Left ventricle myocardium superior (tissue), 1 donor: ENCODE measurements at places on chromosomes 16 and 17. TPM values are rescaled to one million over a fixed set of nuclear protein-coding genes. Genes with fewer than 3 reads are reported as not detected.

DNA sequence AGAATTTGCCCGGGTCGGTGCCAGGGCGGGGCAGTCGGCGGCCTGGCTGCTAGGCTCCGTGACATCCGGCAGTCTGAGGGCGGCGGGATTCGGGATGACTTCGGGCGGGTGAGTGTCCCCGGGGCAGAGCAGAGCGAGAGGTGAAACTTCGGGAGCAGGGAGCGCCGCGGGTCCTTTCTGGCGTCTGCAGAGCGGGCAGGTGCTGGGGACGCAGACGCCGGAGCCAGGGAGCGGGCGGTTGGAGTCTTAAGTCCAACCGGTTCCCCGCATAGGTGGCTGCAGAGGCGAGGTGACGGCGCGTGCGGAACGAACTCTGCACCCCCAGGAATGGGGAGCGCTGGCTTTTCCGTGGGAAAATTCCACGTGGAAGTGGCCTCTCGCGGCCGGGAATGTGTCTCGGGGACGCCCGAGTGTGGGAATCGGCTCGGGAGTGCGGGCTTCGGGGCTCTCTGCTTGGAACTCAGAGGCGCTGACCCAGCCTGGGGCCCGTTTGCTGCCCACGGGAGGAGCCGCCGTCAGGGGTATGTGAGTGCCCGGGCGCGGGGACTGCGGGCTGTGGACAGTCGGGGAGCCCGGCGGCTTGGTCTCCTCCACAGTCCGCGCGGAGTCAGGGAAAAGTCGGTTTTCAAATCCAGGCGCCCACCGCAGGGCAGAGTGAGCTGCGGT is at the start of gene B4GALNT2:
B4GALNT2 (plus strand) TSS at position 71 of the 666 bp plus-strand sequence; CDS start at position 95, 24 bp downstream.
- DNase-seq = no peak

GRCh38 chr17:73580073-73580710 is 64.1 kb downstream of the SDK2 start:
- DNase-seq = no peak

- DNase-seq = peak; percentile 81
These were observed 3.9 kb upstream of the TPPP3 start for GRCh38 chr16:67397036-67397801.

DNA sequence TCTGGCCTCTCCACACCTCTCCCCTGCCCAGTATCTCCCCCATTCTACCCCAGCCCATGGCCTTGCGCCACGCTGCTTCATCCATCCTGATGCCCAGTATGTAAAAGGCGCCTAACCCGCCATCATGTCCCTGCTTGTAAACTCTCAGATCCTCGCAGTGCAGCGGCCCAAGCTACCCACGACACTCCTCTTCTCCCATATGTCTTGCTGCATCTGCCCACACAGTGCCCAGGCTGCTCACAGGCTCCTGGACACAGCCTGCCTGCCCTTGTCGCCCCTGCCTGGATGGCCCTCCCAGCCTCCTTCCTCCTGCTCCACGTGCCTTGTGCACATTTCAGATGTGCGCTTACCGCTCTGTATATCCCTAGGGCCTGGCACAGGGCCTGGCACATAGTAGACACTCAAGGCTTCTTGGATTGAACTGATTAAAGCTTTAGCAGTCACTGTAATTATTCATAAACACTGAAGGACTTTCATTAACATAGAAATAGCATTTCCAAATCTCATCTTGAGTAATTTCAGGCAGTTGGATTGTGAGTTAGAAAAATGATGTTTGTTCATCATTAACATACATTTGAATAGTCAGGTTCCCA is 129.1 kb downstream of the CLEC16A start:
- no peak for DNase-seq

- DNase-seq = no peak
These were observed 502 bp downstream of the SMPD3 start for GRCh38 chr16:68447653-68448359.

- no peak for DNase-seq
These were observed 90.9 kb downstream of the RBFOX1 start for GRCh38 chr16:7423434-7424044.

DNA sequence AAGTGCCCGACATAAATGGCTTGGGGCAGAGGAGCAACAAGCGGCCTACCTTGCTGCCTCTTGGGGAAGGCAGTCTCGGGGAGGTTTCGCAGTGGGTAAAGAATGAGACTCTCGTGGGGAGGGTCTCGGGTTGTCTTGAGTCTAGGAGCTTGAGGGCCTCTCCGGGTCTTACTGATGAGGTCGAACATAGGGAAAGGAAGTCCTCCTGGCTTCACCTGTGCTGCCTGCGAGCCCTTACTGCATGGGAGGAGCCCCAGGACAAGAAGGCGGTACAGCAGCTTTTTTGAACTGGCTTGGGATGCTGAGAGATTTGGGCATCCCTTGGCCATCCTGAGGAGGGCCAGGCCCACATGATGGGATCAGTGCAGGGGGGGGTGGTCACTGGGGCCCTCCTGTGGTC is 71.4 kb downstream of the SPECC1 start:
- no peak for DNase-seq

DNA sequence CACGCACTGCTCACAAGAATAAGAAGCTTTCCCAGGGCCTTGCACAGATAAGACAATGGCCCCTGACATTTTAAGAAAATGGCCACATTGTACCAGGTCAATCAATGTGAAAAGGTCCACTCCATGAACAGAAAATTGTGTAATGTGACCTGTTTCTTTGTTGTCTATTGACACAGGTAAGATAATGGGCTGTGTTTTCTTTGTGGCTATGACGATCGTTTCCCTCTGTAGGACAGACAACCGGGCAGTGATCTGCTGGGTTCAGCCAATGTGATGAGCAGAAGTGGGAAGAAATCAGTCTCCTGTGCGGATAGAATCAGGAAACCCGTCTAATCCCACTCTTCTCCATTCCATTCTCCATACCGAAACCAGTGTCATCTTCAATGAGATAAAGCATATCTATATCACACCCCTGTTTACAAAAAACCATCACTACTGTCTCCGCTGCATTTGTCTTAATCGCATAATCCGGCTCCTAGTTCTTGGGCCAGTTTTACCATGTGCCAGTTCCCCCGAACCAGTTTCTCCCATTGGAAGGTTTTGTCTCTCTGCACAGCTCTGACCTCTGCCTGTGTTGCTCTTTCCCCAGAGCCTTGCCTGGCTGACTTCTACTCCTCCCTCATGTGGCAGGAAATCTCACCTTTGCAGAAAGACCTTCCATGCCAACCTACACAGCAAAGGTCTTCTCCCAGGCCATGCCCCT is 66.9 kb upstream of the ATF7IP2 start:
- no peak for DNase-seq

DNA sequence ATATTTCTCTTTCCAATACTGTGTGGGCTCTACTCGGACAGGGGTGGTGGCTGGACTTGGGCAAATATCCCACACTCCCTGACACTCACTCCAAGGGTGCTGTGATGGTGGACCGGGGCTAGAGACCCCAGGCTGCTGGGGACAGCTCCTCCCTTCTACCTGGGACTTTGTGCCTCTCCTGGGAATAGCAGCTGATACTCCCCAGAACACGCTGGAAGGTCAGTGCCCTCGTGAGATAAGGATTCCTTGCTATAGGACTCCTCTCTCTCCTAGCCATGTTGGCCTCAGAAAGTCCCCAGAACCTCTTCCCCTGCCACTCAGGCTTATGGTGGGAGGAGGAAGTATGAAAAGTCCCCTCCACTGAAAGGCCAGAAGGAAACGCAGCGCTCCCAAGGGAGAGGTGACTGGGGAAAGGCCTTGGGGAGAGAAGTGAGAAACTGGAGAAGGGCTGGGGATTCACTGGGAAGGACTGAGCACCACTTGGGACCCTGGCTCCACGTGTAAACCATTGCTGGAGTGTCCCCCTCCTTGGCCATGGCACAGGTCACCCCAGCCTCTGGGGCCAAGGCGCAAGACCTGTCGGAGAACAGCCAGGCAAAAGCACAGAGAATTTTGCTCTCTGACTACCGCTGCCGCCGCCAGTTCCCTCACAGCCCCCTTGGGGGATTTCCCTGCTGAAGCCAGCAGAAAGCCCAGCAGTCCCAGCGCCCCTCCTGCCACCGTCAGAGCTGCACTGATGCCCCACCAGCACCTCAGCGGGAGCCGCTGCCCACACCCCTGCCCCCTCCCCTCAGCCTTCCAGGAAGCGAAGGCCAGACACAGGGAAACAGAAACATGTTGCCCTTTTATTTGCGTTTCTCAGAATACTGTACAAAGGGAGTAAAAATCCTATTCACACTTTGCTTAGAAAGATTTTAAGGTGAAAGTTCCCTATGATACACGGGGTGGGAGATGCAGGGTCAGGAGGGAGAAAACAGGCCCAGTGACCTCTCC is 2.1 kb upstream of the GSDMB start:
- DNase-seq = no peak

DNA sequence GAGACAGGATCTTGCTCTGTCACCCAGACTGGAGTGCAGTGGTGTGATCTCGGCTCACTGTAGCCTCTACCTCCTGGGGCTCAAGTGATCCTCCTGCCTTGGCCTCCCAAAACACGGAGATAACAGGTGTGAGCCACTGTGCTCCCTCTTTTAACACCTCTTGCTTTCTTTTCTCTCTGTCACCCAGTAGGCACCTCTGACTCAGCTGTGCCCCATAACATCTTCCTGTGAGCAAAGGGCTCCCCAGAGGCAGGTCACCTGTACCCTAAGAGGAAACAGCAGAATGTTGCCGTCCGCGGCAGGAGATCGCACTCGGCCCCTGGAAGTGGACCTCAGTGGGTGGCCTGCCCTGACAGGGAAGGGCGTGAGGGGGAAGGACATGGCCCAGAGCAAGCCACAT is 918 bp upstream of the NLRC3 start:
- no peak for DNase-seq

DNA sequence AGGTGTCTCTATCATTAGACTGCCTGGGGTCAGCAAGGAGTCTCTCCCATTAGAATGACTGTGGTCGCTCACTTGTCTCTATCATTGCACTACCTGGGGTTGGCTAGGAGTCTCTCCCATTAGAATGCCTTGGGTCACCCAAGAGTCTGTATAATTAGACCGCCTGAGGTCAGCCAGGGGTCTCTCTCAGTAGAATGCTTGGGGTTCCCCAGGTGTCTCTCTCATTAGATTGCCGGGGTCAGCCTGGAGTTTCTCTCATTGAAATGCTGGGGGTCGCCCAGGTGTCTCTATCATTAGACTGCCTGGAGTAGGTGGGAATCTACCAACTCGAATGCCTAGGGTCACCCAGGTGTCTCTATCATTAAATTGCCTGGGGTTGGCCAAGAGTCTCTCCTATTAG is 2231.6 kb downstream of the TP53TG3F start:
- DNase-seq = no peak

DNA sequence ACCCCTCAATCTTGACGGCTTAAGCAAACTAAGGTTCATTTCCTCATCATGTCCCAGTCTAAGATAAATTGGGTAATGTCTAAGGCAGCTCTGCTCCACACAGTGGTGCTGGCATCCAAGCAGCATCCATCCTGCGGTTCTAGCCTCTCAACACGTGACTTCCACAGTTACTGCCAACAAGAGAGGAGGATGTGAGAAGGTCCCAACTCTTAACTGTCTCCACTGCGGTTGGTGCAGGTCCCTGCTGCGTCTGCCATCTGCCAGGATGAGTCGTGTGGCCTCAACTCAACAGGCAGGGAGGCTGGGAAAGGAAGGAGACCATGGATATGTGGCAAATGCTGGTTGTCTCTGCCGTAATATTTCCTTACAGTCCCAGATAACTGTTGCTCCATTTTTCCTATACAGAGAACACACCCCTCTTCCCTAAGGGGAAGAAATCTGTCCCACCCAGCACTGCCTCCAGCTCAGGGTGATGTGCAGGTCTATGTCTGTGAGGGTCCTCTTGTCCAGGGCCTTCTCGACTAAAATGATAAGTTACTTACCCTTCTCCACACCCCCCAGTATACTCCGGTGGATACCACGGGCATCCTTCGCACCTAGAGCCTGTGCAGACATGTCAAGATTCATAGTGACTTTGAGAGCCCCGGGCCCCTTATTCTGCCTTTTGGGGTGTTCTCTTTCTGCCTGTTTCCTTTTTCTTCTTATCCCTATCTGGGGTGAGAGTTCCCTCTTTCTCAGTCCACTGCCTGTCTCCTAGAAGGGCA is 64.7 kb downstream of the KCNJ18 start:
- no peak for DNase-seq

DNA sequence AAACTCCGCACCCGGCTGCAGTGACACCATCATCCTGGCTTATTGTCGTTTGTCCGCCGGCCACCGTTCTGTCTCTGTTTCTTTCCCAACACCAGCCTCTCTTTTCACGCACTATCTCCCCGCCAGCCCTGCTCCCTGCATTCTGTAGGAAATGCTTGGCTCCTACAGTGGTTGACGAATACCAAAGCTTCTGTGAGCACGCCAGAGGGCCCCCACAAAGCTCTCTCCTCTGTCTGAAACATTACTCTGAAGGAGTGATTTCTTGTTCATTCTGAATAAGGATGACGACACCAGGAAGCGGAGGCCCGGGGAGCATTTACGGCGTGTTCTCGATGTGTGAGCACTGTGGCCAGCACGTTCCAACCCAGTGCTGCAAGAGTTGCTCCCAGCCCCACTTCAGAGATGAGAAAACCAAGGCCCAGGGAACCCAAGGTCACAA is 58.8 kb downstream of the ADCY9 start:
- no peak for DNase-seq

GRCh38 chr16:27107185-27107592 is 40.5 kb downstream of the C16orf82 start:
- DNase-seq = no peak

DNA sequence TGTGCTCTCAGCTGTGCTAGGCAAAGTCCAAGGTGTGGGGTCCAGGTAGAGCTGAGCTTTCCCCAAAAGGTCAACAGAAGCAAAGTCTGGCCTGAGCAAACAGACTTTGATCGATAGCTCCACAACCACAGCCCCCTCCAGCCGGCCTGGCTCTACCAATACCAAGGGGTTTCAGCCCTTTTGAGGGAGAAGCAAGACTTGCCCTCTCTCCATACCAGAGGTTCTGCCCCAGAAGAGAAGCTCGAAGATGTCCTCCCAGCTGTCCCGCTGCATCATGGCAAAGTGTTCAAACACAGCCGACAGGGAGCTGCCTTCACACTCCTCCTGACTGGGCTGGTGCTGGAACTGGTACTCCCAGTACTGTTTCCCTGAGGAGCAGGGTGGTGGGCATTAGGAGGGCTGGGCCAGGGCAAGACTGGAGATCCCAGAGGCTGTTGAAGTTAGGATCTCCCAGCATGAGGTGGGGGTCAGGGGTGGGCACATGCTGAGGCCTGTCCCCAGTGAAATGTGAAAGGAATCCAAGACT is 1.7 kb downstream of the VTN start:
- no peak for DNase-seq

- DNase-seq = no peak
These were observed 18.9 kb upstream of the MYH10 start for GRCh38 chr17:8649157-8650118.

DNA sequence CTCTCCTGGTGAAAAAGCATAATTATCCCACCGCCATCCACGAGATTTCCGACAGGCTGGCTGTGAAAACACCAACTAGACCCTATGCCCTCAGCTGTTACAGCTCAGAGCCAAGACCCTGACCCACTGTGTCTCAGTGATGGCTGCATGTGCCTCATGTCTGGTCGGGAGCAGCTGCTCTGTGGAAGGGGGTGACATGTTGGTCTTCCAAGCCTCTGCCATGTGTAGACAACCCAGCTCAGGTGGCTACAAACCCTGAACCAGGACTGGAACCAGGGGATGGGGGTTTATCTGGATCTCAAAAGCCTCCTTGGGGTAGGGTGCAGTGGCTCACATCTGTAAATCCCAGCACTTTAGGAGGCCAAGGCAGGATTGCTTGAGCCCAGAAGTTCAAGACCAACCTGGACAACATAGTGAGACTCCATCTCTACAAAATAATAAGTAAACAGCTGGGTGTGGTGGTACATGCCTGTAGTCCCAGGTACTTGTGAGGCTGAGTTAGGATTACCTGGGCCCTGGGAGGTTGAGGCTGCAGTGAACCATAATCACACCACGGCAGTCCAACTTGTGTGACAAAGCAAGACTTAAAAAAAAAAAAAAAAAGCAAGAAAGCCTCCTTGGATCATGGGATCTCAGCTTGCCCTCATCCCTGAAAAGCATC is 220.3 kb downstream of the CPPED1 start:
- DNase-seq = no peak

The KRT36 gene
- not detected for total RNA-seq

The RAB40C gene
- 11.4 TPM for total RNA-seq
